ENCODE measurements at places on chromosomes 12 and 14.

GRCh38 chr14:87613881-87614280, 379.1 kb downstream of the GALC start:
- DNase-seq, result no peak

- peak; percentile 87 for DNase-seq
Measured at GRCh38 chr12:53074283-53074998, 4.7 kb downstream of the SPRYD3 start.

- DNase-seq, result no peak
Measured at GRCh38 chr14:65360144-65360784, 52.3 kb upstream of the FUT8 start.

- no peak for DNase-seq
Measured at GRCh38 chr12:60335745-60336144, 739.9 kb downstream of the SLC16A7 start.

DNA sequence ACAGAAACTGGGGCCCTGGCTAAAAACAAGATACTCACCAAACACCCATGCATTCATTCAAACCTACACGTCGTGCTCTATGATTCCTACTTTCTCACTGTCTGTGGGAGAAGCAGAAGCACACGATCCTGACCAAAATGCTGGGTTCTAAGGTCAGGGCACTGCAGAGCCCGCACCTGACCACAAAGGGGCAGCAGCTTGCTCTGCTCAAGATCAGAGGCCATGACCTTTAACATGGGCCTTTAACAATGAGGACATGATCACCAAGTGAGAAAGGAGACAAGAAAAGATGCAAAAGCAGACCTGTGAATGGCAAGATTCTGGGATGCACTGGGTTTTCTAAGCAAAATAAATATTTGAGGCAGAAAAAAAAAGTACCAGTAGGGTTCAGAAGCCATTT, 40.1 kb upstream of the VPS33A start:
- no peak for DNase-seq

- DNase-seq, result no peak
Measured at GRCh38 chr12:19882346-19882745, 443.1 kb downstream of the AEBP2 start.

- DNase-seq, result no peak
Measured at GRCh38 chr12:92134638-92135274, 10.9 kb downstream of the BTG1 start.

DNA sequence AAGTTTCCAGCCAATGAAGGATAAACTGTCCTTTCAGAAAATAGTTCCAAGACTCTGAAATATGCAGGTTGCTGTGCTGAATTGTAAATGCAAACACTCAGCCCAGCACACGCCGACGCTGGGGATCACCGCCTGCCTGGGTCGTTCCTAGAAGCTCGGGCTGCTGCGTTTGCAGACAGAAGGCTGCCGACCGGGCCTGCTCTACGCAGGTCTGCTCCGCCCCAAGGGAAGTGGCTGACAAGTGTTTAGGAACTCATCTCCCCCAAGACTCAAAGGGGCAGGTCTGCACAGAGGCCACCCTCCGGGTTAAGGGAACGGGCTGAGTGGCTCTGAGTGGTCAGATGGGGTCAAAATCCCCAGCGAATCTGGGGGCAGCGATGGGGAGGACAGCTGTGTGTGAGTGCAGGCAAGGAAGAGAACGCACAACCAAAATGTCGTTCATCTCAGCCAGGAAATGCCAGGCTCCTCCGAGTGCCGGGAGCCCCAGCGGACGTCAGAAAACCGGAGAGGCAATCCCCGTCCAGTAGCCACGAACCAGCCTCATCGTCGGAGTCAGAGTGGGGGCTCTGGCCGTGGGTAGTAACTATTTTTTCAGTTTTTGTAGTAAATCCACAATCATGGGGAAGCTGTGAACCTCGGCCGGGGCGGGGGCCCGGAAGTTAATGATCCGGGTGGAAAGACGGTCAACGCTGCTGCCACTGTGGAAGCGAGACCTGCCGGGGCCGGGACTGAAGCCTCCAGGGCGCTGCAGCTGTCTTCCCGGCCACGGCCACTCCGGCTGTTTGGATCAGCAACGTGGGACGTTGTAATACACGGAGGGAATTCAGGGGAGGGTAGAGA, 6.0 kb downstream of the GALNT9 start:
- DNase-seq, result no peak

DNA sequence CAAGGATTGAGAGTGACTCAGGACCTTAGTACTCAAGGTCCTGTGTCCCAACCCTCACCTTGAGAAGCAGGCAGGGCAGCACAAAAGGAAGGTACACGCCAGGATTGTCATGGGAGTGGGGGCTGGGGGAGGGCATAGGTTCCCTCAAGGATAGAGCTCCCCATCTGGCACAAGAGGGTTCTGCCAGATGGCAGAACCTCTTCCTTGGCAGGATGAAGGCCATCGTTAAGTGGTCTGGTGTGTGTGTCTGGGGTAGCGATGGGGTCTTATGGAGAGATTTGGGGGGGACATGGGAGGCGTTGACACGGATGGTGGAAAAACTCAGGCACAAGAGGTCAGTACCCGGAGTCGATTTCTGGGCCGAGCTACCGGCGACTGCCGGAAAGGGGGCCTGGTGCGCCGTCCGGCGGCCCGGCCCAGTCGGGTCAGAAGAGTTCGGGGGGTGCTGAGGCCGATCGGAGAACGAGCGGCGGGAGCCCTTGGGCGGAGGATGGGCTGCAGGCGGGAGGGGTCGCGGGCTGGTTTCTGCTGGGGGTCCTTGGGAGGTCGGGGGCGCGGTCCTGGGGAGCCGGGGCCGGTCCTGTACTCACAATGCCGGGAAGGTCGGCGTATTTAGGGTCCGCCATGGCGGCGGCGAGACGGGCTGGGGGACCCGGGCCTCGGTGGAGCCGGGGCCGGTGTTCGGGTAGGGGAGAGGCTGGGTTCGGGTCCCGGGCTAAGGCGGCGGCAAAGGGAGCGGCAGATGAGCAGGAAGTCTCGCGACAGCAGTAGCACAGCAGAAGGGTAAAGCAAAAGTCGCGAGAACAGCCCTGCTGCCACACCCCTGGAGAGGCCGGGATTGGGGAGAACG, at the start of gene DCTN2:
TSS of gene DCTN2 (minus strand) at position 755 of the 850 bp plus-strand sequence. CDS start at position 626, 129 bp downstream.
- no peak for DNase-seq

DNA sequence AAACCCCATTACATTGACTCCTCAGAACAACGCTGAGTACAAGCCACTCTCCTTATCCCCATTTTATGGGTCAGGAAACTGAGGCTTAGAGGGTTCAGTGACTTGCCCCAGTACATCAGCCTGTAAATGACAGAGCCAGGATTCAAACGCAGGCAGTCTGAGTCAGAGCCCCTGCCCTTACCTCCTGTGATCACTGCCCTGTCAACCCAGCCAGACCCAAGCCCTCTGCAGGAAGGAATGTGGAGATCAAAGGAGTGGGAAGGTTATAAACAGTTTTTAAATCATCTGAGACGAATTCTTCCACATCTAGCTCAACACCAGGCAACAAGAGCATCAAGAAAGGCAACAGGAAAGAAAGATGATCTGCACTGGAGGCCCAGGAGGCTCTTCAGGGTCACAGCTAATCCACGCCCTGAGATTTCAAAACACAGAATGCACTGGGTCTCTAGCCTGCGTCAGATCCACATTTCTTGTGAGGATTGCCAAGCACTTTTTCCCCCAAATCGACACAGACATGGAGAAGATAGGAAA, 38.5 kb downstream of the SPTB start:
- DNase-seq, result no peak
